ENCODE measurements at places on chromosomes 11 and 22.
A peak's percentile ranks its signal among the peaks of the same experiment; 100 is the strongest.

DNA sequence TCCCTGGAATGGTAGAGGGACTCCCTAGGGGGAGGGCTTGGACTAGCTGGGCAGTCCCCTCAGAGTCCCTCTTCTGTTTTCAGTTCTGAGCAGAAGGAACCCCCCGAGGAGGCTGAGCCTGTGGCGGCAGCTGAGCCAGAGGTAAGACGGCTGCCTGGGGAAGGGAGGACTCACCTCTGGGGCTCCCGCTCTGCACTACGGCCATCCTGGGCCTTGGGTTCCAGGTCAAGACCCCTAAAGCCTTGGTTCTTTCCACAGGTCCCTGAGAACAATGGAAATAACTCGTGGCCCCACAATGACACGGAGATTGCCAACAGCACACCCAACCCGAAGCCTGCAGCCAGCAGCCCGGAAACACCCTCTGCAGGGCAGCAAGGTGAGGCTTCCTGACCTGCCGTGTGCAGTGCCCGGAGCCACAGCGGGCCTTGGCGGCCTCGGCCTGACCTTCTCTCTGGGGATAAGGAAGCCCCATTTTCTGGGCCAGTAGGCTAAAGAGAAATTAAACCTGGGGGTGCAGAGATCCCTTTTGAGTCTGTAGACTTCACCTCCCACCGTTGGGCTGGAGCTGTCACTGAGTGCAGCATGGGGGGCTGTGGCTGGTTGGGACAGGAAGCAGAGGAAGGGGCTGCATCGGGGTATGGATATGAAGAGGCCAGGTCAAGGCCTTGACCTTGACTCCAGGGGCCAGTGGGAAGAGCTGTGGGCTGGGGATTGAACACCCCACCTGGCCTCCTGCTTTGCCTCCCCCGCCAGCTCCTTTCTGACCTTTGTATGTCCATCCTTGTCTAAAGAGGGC is 15.0 kb downstream of the INCENP start:
- no peak for DNase-seq

DNA sequence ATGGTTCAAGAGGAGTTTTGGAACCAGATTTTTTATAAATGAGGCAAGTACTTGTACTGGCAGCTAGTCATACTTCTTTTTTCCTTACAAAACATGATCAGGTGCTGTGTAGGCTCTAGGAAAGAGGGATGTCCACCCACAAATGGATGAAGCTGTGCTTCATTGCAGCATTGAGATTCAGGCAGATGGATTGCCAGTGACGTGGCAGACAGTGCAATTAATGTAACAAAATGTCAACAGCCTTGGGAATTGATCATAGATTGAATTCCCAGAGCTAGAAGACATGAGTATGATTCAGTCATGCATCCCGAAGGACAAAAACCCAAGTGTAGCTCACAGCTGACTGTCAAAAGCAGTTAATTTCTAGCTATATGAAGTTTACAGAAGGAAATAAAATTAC is 99.2 kb upstream of the RASSF10 start:
- no peak for DNase-seq

GRCh38 chr22:37273126-37273845 is 9.0 kb upstream of the CYTH4 start:
- no peak for DNase-seq

- DNase-seq = no peak
These were observed 36.3 kb upstream of the APOBEC3A start for GRCh38 chr22:38921120-38921519.

GRCh38 chr22:33555814-33556522 is 364.3 kb downstream of the LARGE1 start:
- no peak for DNase-seq

DNA sequence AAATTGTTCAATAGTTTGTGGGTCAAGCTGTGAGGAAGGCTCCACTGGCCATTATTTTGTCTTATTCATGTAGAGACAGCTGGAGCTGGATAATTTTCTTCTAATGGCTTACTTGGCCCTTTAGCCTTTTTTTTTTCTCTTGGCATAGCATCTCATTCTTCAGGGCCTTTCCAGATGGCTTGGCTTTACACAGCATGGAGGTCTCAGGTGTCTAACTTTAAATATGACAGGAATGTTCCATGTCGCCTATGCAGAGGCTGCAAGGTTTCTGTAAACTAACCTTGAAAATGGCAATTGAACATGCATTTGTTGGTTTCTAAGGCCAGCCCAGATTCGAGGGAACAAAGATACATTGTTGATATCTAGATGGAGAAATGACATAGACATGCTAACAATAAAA is 247.9 kb upstream of the CNTN5 start:
- DNase-seq = no peak

DNA sequence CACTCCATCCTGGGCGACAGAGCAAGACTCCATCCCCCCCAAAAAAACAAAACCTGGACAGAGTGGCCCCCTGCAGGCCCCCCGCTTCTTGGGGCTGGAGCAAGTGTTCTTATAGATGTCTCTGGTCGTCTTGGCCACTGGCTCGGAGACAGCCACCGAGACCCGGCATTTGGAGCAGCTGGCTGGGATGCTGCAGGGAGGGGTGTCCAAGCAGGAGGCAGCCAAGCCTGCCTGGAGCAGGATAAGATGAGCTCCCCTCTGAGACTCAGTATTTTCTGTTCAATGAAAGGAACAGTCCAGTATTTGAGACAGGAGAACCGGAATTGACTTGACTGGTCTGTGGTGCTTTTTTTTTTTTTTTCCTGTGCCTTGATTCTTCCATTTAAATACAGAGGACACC is 44.5 kb downstream of the BCR start:
- DNase-seq = no peak

DNA sequence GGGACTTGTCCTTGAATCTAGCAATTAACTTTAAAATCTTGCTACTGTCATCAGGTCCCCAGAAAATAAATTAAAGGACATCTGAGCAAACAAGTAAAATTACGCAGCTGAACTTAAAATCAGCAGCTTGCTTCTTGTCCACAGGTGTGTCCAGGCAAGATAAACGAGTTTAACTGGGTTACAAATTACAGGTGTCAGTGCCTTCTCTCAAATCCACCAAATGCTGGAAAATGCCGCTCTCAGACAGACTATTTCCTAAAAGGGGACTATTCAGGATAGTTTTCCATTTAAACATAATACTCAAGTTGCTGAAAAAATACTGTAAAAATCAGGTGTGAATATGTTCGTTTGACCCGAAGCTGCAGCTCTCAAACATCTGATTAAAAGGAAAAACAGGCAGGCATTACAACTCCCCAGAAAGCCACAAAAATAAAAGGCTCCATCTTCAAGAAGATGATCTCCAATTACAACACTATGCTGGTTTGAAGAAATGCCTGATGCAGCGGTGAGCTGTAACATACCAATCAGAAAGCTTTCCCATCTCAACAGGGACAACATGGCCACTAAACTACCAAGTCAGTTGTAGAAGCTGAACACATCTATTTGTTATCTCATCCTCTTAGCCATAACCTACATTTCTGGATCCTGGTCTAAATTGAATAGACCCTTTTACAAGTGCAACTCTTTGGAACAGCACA is 82.1 kb downstream of the CADM1 start:
- DNase-seq = no peak

- no peak for DNase-seq
These were observed 4.1 kb downstream of the GNAZ start for GRCh38 chr22:23074451-23074850.

- DNase-seq = no peak
These were observed 113.5 kb upstream of the VPREB1 start for GRCh38 chr22:22130953-22131608.

- DNase-seq = no peak
These were observed 24.3 kb downstream of the BCR start for GRCh38 chr22:23204541-23205157.

GRCh38 chr11:33753304-33753967 is 17.2 kb upstream of the CD59 start:
- DNase-seq = no peak

DNA sequence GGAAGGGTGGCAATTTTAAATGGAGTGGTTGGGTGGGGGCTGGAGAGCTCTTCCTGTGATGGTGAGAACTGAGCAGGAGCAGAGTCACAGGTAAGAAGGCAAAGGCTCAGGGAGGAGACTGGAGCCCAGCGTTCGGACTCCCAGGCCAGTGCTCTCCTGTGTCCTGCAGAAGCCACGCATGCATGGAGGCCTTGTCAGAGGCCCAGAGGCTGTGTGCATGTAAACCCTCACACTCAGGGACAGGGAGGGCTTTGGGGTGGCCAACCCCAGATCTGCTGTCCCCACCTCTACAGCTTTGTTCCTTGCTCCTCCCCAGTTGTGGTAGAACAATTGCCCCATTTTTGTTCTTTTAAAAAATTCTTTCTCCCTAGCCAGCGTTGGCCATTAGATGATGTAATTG is 130.4 kb upstream of the PARVA start:
- no peak for DNase-seq

- DNase-seq = peak; percentile 32
These were observed 36.3 kb downstream of the BCR start for GRCh38 chr22:23216461-23217170.

DNA sequence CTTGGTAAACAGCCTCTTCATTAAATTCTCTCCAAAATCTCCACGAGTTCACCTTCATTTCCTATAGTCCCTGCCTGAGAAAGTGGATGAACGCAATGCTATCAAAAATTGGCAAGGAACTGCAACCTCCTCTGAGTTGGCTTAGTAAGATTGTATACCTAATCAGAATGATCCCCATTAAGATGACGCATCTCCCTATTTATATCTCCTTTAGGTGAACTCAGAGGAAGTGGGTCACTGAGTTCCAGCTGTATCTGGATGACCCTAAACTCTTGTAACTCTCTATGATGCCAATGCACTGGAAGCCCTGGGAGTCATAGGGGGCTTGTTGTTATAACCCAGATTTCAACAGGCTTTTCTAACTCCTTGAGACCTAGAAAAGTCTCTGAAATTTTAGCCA is 48.2 kb downstream of the OR10A6 start:
- DNase-seq = no peak

- DNase-seq = no peak
These were observed 181.2 kb downstream of the CSNK2A3 start for GRCh38 chr11:11171854-11172253.

- DNase-seq = no peak
These were observed 235.6 kb downstream of the FAT3 start for GRCh38 chr11:92460213-92460612.

DNA sequence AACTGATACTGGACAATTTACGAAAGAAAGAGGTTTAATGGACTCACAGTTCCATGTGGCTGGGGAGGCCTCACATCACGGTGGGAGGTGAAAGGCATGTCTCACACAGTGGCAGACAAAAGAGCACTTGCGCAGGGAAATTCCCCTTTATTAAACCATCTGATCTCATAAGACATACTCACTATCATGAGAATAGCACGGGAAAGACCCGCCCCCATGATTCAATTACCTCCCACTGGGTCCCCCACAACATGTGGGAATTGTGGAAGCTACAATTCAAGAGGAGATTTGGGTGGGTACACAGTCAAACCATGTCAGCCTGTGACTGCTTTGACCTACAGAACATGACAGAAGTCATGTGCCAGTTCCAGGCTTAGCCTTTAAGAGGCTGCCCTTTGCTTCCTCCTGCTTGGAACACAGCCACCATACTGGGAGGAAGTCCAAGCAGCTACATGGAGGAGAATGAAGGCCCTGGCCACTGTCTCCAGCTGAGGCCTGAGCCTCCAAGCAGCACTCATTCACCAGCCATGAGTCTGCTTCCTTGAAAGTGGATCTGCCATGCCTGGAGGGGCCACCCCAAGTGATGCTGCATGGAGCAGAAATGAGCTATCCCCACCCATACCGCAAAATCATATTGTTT is 10.9 kb upstream of the GAL start:
- DNase-seq = no peak

DNA sequence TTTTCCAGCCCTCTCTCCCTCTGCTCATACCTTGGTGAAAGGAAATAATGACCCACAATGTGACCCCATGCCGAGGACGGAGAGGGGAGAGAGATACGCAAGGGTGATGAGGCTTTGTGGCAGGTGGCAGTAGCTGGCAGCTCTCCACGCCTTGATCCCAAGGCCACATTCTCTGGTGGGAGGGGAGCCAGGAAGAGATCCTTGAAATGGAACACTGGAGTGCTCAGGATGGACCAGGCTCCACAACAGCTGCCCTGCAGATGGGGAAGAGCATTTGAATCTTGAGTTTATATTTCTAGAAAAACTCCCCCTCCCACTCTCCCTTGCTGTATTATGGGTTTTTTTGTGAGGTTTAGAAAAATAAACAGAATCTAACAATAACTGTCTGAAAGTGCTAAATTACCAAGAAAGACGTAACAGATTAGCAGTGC is 61.6 kb upstream of the CDON start:
- no peak for DNase-seq

DNA sequence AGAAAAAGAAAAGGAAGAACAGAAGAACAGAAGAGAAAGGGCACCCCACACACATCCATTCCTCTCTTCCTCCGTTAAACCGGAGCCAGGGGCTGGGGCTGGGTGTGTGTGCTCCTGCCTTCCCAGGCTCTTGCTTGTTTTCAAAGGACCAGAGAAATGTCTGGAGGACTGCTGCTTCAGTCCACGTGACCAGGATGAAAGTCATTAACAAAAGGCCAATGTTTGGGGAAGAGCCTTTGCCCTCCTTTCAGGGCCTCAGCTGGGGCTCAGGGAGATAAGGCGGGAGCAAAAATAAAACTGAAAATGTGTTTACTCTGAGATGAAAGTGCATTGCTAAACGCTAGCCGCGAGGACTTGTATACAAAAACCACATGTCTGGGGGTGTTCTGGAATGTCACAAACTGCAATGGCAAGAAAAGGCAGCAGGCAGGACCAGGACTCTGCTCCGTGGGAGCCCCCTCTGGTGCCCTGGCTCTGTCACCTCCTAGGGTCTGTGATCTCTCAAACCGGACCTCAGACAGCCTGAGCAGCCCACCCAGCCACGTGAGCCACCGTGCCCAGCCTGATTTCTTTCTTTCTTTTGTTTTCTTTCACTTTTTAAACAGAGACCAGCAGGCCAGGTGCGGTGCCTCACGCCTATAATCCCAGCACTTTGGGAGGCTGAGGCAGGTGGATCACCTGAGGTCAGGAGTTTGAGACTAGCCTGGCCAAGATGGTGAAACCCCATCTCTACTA is 31.6 kb upstream of the MYH9 start:
- DNase-seq = no peak

GRCh38 chr22:43238526-43239006 is 51.6 kb upstream of the TTLL12 start:
- no peak for DNase-seq

Data from stimulated activated CD8-positive, alpha-beta memory T cell treated with anti-CD3 and anti-CD28 coated beads, Interleukin-12 subunit alpha, Interleukin-12 subunit beta, amount 100 ng/mL, for 1 hour (primary cell).